Nephron progenitor cell (in vitro differentiated cells): ENCODE measurements at places on chromosomes 2 and 18.

- H3K27me3 ChIP-seq = no peaks in the 10 kb centered on the region
- H3K4me3 ChIP-seq = no peak overlapping the region
- H3K27ac ChIP-seq = peak overlapping the region; percentile 6
- peaks cover 73% of the 10 kb centered on the region for H3K36me3 ChIP-seq
- DNase-seq = no peak
Observed at GRCh38 chr2:101843048-101843447, 145.5 kb downstream of the MAP4K4 start.

DNA sequence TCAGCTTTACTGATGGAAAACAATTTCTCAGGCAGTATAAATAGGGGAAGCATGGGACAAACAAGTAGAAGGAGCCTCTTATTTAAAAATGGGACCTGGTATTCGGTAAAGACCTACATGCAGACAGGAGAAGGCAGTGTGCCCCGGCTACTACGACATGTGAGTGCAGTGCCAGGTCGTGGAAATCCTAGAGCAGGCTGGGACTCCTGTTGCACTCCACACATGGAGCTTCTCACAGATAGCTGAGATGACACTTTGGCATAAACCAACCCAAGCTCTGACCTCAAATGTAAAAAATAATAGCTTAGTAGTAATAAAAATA lies 885 bp upstream of the DSEL start:
- H3K4me1 ChIP-seq = peaks cover 41% of the 10 kb centered on the region
- peak overlapping the region; percentile 95 for H3K4me3 ChIP-seq
- DNase-seq = no peak
- H3K27me3 ChIP-seq = peaks cover 13% of the 10 kb centered on the region

DNA sequence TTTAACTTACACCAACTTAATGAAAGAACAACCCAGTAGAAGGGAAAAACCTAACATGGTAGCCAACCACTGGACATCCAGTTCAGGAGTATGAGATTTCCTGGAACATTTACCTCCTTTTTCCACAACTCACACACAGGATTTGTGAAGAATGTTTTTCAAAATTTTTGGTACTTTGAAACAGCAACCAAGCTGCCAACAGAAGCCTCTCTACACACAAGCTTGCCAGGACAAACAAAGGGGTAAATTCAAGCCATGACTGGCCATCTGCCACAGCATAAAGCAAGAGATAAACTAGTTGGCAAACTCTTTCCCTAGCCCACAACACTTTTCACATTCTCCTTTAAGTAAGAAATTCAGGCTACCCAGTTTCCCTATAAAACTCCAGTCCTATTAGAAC lies 21.4 kb downstream of the MGAT4A start:
- no peaks in the 10 kb centered on the region for H3K36me3 ChIP-seq
- no peak overlapping the region for H3K4me3 ChIP-seq
- peaks cover 28% of the 10 kb centered on the region for H3K27me3 ChIP-seq
- H3K4me1 ChIP-seq = no peaks in the 10 kb centered on the region
- no peak for DNase-seq

DNA sequence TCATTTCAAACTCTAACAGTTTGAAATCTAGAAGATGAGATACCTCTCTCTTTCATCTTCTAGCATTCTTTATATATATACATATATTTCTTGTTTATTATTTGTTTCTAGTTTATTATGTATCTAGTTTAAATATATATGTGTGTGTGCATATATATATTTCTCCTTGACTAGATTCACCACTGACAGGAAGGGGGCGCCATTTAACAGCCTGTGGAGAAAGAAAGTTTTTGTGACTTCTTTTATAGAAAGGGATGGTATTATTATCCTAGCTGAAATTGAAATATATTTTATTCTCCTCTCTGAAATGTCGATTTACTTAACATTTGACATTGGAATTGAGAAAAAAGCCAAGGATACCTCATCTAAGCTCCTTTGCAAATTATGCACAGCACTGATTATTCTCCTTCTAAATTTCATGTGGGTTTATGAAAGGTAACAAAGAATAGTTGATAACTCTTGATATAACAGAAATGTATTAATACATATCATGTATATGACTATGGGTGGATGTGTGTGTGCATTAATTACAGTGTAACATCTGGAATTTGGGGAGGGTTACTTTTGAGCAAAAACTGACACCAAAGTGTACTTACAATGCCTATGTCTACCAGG lies 160.7 kb upstream of the NT5C1B start:
- DNase-seq = peak; percentile 65
- H3K4me1 ChIP-seq = peaks cover 60% of the 10 kb centered on the region
- H3K27ac ChIP-seq = no peak overlapping the region
- no peak overlapping the region for H3K4me3 ChIP-seq
- H3K36me3 ChIP-seq = peaks cover 4% of the 10 kb centered on the region

DNA sequence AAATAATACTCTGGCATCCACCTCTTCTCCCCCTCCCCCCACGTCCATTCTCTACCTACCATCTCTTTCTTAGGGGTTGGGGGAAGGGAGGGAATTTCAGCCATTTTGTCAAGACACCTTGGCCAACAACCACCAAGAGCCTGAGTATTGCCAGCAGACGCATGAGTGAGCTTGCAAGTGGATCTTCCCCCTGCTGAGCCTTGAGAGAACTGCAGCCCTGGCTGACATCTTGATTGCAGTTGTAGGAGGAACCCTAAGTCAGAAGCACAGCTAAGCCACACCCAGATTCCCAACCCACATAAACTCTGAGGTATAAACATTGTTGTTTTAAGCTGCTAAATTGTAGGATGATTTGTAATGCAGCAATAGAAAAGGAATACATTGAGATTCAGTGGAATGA lies 165.6 kb downstream of the TMEFF2 start:
- peaks cover 12% of the 10 kb centered on the region for H3K4me1 ChIP-seq
- DNase-seq = peak; percentile 8
- peaks cover 3% of the 10 kb centered on the region for H3K27me3 ChIP-seq
- H3K4me3 ChIP-seq = no peak overlapping the region

GRCh38 chr2:148756292-148756975 lies 111.9 kb downstream of the EPC2 start:
- no peaks in the 10 kb centered on the region for H3K4me1 ChIP-seq
- H3K27ac ChIP-seq = no peak overlapping the region
- H3K36me3 ChIP-seq = peaks cover 55% of the 10 kb centered on the region
- no peak for DNase-seq
- no peak overlapping the region for H3K4me3 ChIP-seq

GRCh38 chr2:50885948-50886347 lies 146.0 kb downstream of the NRXN1 start:
- DNase-seq = no peak
- no peaks in the 10 kb centered on the region for H3K36me3 ChIP-seq
- H3K4me1 ChIP-seq = peaks cover 9% of the 10 kb centered on the region
- H3K27ac ChIP-seq = no peak overlapping the region

- DNase-seq = no peak
- peaks cover 47% of the 10 kb centered on the region for H3K27me3 ChIP-seq
- no peak overlapping the region for H3K27ac ChIP-seq
- no peak overlapping the region for H3K4me3 ChIP-seq
Observed at GRCh38 chr18:13455960-13456481, 237.5 kb downstream of the LDLRAD4 start.

DNA sequence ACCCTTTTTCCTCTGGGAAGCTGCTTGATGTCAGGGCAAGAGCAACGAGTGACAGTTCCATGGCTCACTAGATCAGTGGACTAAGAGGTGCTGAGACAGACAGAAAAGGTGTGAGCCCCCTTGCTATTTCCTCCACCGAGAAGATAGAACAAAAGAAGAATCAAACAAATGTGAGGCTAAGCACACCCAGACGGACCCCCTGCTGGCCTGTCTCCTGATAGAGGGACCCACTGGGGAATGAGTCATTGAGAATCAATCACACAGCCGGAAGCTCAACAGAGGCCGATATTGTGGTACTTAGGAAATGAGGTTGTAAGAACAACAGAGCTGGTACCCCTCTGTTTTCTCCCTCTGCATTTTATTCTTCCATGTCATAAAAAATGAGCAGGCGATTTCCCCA lies 89.8 kb upstream of the TEX51 start:
- no peak overlapping the region for H3K4me3 ChIP-seq
- H3K36me3 ChIP-seq = no peaks in the 10 kb centered on the region
- no peak overlapping the region for H3K27ac ChIP-seq
- peaks cover 3% of the 10 kb centered on the region for H3K27me3 ChIP-seq
- peaks cover 13% of the 10 kb centered on the region for H3K4me1 ChIP-seq

- H3K4me1 ChIP-seq = no peaks in the 10 kb centered on the region
- H3K27ac ChIP-seq = no peak overlapping the region
- H3K27me3 ChIP-seq = no peaks in the 10 kb centered on the region
Observed at GRCh38 chr2:209823484-209823883, 51.9 kb downstream of the UNC80 start.

- peaks cover 59% of the 10 kb centered on the region for H3K36me3 ChIP-seq
- no peak overlapping the region for H3K4me3 ChIP-seq
- no peaks in the 10 kb centered on the region for H3K4me1 ChIP-seq
- DNase-seq = no peak
- H3K27me3 ChIP-seq = no peaks in the 10 kb centered on the region
Observed at GRCh38 chr2:135657806-135658582, 83.7 kb upstream of the UBXN4 start.

GRCh38 chr2:60044484-60044883 lies 509.0 kb downstream of the BCL11A start:
- no peaks in the 10 kb centered on the region for H3K36me3 ChIP-seq
- no peak overlapping the region for H3K4me3 ChIP-seq
- H3K4me1 ChIP-seq = no peaks in the 10 kb centered on the region
- no peak overlapping the region for H3K27ac ChIP-seq
- no peak for DNase-seq

DNA sequence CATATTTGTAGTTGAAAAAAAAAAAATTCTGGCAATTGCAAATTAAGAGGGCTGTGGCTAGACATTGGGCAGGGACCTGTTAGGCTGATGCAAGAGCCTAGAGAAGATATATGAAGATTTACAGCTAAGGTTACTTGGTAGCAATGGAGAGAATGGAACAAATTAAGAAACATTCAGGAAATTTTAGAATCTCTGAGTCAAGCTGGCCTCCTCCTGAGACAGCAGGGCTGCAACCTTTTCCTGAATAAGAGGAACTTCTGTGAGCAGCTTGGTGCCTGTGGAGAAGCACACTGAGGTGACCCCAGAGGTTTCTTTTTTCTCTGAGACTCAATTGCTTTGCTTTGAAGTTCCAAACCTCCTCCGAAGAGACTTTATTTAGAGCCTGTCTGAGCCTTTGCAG lies 118.6 kb upstream of the LRATD1 start:
- H3K4me3 ChIP-seq = no peak overlapping the region
- peaks cover 16% of the 10 kb centered on the region for H3K4me1 ChIP-seq
- H3K36me3 ChIP-seq = peaks cover 5% of the 10 kb centered on the region
- peak overlapping the region; percentile 80 for H3K27ac ChIP-seq
- no peak for DNase-seq

- no peak for DNase-seq
- peak overlapping the region; percentile 90 for H3K27ac ChIP-seq
- H3K36me3 ChIP-seq = no peaks in the 10 kb centered on the region
- H3K4me3 ChIP-seq = no peak overlapping the region
- peaks cover 3% of the 10 kb centered on the region for H3K27me3 ChIP-seq
- H3K4me1 ChIP-seq = peaks cover 68% of the 10 kb centered on the region
Observed at GRCh38 chr2:200377355-200378336, 71.2 kb downstream of the SPATS2L start.

DNA sequence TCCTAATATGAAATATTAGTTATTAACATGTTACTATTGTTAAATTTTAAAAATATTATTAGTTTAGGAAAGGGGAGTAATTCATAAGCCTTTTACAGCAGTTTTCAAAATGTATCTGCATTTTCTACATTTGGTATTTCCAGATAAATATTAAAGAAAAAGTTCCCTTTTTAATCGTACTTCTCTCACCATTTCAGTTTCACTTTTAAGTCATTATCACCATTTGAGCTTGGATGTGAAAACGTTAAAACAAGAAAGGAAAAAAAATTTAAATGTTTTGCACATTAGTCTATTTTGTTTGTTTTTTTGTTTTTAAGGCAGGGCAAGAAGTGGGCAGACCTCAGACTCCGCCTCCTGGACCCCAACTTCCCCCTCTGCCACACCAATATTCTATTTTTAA lies 3.3 kb upstream of the SRSF7 start:
- no peak overlapping the region for H3K4me3 ChIP-seq
- peaks cover 16% of the 10 kb centered on the region for H3K4me1 ChIP-seq
- DNase-seq = no peak

GRCh38 chr18:49690312-49690711 lies 123.0 kb downstream of the ACAA2 start:
- no peak for DNase-seq
- H3K36me3 ChIP-seq = no peaks in the 10 kb centered on the region
- peaks cover 28% of the 10 kb centered on the region for H3K4me1 ChIP-seq

DNA sequence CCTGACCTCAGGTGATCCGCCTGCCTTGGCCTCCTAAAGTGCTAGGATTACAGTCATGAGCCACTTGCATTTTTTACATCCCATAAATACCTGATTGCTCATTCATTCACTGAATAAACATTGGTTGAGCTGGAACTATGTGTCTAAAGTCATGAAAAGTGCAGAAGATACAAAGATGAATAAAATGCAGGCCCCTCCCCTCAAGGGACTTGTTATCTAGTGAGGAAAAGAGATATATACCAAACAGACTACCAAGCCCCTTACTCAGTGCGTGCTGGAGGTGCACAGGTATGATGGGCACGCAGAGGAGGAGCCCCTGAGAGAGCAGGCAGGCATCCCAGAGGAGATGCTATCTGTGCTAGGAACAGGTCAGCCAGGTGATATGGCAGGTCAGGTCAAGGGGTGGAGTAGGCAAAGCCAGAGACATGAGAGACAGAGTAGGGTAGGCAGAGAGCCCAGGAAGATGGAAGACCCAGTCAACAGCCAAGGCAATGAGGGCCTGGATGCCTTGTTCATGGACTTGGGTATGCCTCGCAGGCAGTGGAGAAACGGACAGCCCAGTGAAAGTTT lies 7.7 kb downstream of the FHL2 start:
- H3K36me3 ChIP-seq = peaks cover 54% of the 10 kb centered on the region
- peak overlapping the region; percentile 64 for H3K27ac ChIP-seq
- DNase-seq = no peak
- peaks cover 7% of the 10 kb centered on the region for H3K27me3 ChIP-seq

- no peak for DNase-seq
- no peak overlapping the region for H3K27ac ChIP-seq
- peaks cover 14% of the 10 kb centered on the region for H3K27me3 ChIP-seq
- H3K4me3 ChIP-seq = no peak overlapping the region
- H3K36me3 ChIP-seq = no peaks in the 10 kb centered on the region
- H3K4me1 ChIP-seq = peaks cover 67% of the 10 kb centered on the region
Observed at GRCh38 chr2:217856159-217856558, 146.6 kb downstream of the TNS1 start.

GRCh38 chr2:206245265-206245672 lies 29.2 kb upstream of the ZDBF2 start:
- no peak overlapping the region for H3K27ac ChIP-seq
- no peak for DNase-seq
- no peaks in the 10 kb centered on the region for H3K36me3 ChIP-seq
- H3K4me3 ChIP-seq = no peak overlapping the region

- DNase-seq = no peak
- H3K4me1 ChIP-seq = peaks cover 32% of the 10 kb centered on the region
- peaks cover 30% of the 10 kb centered on the region for H3K36me3 ChIP-seq
- H3K27me3 ChIP-seq = peaks cover 6% of the 10 kb centered on the region
- H3K27ac ChIP-seq = peak overlapping the region; percentile 59
- H3K4me3 ChIP-seq = peak overlapping the region; percentile 96
Observed at GRCh38 chr2:46615555-46615954, 136.2 kb downstream of the TMEM247 start.

GRCh38 chr2:81645745-81646301 lies 1341.3 kb upstream of the LRRTM1 start:
- H3K27ac ChIP-seq = no peak overlapping the region
- H3K27me3 ChIP-seq = no peaks in the 10 kb centered on the region
- H3K4me3 ChIP-seq = no peak overlapping the region
- peak; percentile 3 for DNase-seq
- H3K4me1 ChIP-seq = peaks cover 19% of the 10 kb centered on the region
- H3K36me3 ChIP-seq = no peaks in the 10 kb centered on the region

- H3K36me3 ChIP-seq = peaks cover 10% of the 10 kb centered on the region
- H3K27ac ChIP-seq = no peak overlapping the region
- H3K4me1 ChIP-seq = peaks cover 32% of the 10 kb centered on the region
- DNase-seq = no peak
- no peak overlapping the region for H3K4me3 ChIP-seq
- H3K27me3 ChIP-seq = no peaks in the 10 kb centered on the region
Observed at GRCh38 chr2:66782780-66783361, 347.9 kb downstream of the MEIS1 start.
